ENCODE measurements at places on chromosomes 2 and 18.

GRCh38 chr2:143680885-143681405, 551.7 kb downstream of the ARHGAP15 start:
- DNase-seq = no peak

- DNase-seq = no peak
Observed at GRCh38 chr2:21770787-21771186, 647.0 kb downstream of the TDRD15 start.

DNA sequence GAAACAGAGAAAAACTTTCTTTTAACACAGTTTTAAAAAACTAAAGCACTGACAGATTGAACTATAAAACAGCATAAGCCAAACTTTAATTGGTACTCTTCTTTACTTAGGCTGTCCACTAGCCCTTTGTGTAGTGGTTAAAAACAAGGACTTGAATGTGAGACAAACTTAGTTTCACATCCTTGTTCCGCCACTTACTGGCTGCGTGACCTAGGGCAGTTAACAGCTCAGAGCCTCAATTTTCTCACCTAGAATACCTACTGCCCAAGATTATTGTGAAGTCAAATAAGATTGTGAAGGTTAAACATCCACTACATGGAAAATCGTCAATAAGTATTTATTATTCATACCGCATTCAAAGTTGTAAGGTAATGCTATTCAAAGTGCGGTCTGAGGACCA, 2.0 kb downstream of the WDR35 start:
- no peak for DNase-seq

DNA sequence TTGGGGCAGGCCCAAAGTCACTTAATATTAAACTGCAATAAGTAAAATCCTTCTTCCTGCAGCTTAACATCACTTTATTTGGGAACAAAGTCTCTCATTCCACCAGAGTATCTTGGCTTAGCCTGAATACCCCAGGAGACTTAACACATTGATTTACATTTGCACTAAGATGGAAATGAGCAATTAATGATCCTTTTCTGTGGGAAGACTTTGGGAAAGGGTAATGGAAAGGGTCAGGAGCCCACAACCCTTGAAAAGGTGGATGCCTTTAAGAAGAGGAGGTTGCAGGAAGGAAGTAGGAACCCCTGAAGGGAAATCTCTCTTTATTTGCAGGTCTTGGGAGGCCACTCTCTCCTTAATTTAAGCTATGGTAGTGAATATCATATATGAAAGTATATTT, 28.0 kb upstream of the BARD1 start:
- no peak for DNase-seq

GRCh38 chr2:68770271-68771111, 35.9 kb downstream of the ARHGAP25 start:
- no peak for DNase-seq

- DNase-seq = peak; percentile 51
Observed at GRCh38 chr2:147460155-147460554, 384.7 kb upstream of the ACVR2A start.

DNA sequence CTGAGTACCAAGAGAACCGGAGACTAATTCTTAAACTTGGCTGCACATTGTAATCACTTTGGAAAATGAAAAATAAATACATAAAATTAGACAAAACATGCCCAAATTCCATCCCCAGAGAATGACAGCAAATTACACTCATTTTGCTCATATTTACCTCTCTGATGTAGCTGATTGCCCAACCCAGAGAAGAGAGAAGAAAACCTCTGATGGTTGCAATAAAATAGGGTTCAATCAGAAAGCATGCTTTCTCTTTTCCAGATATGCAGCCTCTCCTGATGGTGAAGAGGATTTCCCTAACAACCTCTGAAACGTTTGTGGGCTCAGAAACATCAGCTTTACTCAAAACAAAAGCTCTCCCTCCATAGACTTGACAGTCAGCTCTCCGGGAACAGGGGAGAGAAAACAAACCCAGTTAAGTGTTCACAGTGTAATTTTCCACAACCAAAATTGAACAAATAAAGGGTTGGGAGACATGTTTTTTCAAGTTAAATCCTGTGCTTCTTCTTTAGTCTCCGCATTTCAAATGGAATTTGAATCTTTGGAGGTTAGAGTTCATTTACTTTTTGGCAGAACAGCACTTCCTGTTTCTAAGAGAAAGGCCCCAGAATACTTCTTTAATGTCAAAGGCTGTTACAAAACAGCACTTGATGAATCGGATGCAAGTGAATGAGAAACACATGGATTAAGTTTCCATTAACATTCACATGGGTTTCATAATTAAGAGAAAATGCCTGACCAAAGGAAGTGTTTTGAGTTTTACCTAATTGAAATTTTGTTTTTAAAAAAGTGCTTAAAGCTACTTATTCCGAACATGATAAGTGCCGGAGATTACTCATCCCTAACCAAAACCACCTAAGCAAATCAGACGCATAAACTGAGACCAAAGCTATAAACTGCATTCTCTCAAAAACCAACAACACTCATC, 570.1 kb upstream of the SYT4 start:
- DNase-seq = peak; percentile 48

- DNase-seq = no peak
Observed at GRCh38 chr2:7736646-7737305, 819.6 kb downstream of the RNF144A start.

- DNase-seq = no peak
Observed at GRCh38 chr18:12679183-12679786, 21.4 kb upstream of the SPIRE1 start.

GRCh38 chr2:197571627-197572271, 55.9 kb downstream of the MOB4 start:
- no peak for DNase-seq

GRCh38 chr18:74796841-74797576, 199.3 kb downstream of the ZNF407 start:
- no peak for DNase-seq

DNA sequence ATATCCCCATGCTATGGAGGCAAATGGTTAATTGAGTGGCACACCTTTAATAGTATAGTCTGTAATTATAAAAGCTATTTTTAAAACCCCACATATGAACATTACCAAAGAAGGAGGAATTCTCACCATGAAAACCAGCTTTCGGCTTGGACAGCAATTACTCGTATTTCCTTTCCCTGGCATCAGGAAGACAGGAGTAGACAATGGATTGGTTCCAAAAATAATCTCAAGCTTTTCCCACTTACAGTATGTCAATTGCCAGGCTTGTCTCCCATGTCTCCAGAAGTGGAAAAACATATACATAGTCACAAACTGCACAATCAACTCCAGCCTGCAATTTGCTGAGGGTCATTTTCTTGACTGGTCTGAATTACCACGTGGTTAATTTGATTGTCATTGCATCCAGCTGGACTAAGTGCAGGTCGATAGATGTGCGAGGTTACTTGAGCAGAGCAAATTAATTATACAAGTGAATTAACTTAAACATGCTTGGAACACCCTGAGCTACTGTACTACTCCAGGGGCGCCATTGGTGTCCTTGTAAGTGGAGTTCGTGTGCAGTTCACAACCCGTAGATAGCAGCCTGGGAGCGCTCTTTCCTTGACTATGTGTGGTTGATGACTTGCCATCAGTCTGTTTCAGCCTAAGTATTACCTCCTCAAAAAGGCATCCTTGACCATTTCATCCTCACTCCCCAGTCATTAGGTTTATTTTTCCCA, 124.3 kb upstream of the PELI1 start:
- no peak for DNase-seq

DNA sequence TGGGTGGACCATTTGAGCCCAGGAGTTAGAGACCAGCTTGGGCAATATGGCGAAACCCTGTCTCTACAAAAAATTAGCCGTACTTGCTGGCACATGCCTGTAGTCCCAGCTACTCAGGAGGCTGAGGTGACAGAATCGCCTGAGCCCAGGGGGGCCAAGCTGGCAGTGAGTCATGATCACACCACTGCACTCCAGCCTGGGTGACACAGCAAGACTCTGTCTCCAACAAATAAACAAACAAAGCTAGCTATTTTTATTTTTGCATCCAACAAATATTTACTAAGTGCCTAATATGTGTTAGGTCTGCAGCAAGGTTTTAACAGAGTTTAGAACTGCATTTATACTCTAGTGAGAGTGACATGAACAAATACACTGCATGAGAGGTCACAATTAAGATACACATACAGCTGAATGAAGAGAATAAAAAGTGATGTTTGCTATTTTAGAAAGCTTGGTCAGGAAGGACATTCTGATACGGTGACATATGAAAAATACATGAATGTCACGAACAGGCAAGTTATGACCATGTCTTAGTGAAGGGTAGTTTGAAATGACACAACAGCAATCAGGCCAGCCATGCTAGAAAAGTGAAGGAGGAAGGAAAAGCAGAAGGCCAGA, 83.2 kb upstream of the FRZB start:
- DNase-seq = no peak

DNA sequence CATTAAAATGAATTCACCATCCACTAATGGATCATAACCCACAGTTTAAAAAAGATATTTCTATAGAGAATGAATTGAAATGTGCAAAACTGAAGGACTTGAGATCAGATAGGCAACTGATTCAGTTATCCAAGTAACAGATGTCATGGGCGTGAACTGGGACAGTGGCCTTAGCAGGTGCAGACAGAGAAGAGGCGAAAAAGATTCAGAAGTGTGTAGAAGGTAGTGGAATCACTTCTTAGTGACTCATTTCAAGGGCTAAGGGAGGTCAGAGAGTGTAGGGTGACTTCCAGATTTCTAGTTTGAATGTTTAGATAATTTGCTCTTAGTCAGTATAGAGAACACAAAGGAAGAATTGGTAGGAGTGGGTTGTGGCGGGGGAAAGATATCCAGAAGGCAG, 79.7 kb downstream of the EHBP1 start:
- DNase-seq = no peak

DNA sequence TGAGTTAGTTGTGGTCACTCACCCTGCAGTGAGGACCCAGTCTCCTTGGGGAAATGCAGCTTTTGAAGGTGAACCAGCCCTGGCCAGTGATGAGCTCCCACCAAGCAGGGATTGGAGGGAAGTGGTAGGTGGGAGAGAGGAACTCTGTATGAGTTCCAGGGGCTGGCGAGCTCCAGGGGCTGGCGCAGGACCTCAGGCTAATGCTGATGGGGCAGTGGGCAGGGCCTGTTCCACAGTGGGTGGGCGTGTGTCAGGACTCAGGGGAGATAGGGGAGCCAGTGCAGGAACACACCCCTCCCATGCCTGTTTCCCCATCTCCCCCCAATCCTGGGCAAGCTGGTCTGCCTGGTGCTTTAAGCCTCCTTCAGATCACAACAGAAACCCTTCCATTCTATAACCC, 208.4 kb downstream of the DYSF start:
- peak; percentile 43 for DNase-seq

- DNase-seq = no peak
Observed at GRCh38 chr2:219596954-219597551, 604 bp upstream of the STK11IP start.

DNA sequence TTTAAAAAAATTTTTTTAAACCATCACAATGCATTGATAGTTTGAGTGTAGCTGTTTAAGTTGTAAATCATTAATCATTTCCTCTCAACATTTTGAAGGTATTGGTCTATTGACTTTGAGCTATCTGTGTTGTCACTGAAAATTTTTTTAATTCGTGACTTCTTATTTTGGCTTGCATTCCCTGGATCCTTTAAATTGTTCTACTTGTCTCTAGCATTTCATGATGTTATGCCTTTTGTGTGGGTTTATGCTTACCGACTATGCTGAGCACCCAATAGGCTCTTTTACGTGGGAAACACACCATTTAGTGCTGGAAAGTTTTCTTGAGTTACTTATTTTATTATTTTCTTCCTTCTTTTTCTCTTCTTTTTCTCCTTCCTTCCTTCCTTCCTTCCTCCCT, 31.2 kb upstream of the NXPH2 start:
- no peak for DNase-seq

GRCh38 chr2:8847400-8847799, 10.0 kb upstream of the KIDINS220 start:
- DNase-seq = peak; percentile 76

DNA sequence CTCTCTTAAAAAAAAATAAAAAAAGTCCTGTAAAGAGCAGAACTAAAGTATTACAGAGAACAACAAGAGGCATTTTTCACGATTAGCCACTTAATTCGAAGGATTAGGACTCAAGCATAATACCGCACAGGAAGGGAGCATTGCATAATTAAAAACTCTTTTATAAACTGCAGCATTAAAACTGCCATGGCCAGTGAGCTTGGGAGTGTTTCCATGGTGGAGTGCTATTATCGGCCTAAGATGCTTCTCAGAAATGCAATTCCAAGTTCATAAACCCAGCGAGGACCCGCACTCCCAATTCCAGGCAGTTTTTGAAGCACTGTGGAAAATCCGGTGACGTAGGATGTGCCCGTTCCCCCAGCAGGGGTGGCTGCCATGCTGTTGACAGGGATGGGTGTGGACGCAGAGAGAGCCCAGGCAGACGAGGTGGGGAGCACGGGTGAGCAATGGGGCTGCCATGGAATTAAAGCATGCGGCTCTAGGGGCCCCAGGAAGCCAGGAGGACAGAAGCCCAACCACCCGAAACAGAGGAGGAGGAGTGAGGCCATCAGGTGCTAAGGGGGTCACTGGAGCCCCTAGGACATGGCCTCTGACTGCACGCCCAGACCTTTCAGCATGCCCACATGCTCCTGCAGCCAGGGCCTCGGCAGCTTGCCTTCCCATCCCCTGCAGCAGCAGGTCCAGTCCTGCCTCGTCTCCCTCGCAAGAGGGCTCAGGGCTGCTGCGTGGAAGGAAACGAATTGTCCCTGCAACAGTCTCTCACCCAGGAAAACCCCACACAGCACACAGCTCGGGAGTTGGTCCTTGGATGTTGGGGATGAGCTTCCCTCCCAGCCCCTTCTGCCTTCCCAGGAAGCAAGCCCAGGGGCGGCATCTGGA, 233.4 kb downstream of the NDUFA10 start:
- peak; percentile 45 for DNase-seq

- no peak for DNase-seq
Observed at GRCh38 chr18:77607087-77607486, 357.4 kb downstream of the GALR1 start.

DNA sequence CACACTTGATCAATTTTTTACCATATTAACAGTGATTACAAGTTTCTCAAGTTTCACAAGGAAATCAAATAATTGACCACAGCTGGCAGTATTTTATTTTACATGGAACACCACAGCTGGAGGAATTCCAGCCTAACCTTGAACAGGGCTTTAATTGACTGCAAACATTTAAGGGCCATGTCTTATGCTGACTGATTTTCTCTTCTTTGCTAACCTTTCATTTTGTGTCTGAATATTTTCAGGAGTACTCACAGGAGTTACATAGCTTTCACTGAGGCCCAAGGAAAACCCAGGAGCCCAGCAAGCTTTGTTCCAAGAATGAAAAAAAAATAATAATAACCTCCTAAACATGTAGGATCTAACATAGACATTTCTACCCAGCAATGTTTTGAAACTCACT, 49.6 kb downstream of the FRZB start:
- no peak for DNase-seq

DNA sequence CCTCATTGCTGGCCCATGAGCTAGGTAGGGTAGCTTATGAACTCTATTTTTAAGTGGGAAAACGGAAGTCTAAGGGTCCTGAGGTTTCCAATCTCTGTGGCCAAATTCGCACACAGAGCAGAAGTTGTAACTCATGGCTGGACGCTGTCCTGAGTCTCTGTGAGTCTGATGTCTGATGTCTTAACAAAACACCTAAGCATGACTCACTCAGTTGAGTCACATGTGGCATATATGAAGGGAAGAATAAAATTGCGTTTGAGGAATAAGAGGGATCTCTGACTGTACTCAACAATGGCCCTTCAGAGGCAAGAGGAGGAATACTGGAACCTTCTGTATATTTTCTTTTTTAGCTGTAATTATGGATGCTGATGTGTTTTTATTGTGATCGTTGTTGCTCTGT, 569.7 kb downstream of the RIT2 start:
- DNase-seq = peak; percentile 45

All from osteoblast (primary cell).